ENCODE measurements at places on chromosomes 13 and 19. TPM values are rescaled to one million over a fixed set of nuclear protein-coding genes. Genes with fewer than 3 reads are reported as not detected.

Gene STXBP2
- 43.8 TPM for total RNA-seq

Gene CALM3
- 246 TPM for total RNA-seq

Gene IFI30
- total RNA-seq: 14.9 TPM

Gene CEACAM8
- not detected for total RNA-seq

Measured in A549 treated with CORT108297 at 1 μM for 4 hours (cell line).